Hypothalamus (tissue), 51 donors: ENCODE measurements at places on chromosomes 3 and 15.

DNA sequence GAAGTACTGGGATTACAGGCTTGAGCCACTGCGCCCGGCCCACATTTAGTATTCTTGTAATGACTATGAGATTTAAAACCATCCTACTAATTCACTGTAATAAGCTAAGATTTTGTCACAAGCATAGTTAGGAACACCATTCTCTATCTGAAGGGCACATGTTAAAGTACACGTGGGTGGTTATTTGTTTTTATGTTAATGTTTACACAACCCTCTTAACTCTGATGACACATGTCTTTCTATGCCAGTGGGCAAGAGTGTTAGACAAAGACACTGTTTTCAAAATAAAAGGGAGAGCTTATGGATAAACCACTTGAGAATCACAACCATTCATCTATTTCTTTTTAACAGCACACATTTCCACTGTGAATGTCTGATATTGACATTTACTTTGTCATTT, 537.6 kb upstream of the IL12A start:
- no peak for DNase-seq

- no peak for DNase-seq
Measured at GRCh38 chr15:38702178-38702912, 137.7 kb upstream of the RASGRP1 start.

DNA sequence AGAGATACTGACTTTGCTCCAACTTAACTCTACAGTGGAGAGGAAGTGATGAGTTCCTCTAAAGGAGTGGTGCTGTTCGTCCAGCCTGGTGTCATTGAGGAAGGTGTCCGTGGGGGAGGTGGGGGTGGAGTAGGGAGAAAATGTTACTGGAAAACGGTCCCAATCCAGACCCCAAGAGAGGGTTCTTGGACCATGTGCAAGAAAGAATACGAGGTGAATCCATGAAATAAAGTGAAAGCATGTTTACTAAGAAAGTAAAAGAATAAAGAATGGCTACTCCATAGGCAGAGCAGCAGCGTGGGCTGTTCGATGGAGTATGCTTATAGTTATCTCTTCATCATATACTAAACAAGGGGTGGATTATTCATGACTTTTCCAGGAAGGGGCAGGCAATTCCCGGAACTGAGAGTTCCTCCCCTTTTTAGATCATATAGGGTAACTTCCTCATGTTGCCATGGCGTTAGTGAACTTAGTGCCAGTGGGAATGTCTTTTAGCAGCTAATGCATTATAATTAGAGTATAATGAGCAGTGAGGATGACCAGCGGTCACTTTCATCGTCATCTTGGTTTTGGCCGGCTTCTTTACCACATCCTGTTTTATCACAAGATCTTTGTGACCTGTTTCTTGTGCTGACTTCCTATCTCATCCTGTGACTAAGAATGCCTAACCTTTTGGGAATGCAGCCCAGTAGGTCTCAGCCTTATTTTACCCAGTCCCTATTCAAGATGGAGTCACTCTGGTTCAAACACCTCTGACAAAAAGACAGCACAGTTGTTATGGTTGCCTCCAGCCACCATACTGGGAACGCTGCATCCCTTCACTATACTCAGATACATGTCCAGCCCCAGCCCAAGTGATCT, 38.6 kb downstream of the CLEC3B start:
- DNase-seq, result no peak

DNA sequence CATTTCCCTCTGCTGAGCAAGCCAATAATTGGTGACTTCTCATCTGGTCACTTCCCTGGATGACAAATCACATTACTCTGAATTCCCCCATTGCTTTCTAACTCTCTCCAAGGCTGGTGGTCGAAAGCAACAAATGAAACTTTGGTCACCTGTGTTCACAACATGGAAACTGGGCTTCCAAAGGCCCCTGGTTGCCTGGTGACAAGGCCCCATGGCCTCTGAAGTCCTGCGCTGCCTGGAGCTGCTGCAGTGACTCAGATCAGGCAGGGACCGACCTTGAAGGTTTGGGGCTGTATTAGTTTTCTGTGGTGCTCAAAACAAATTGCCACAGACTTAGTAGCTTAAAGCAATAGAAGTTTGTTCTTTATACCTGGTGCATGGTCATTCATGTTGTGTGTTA, 345.3 kb downstream of the WDR72 start:
- no peak for DNase-seq

GRCh38 chr15:87781959-87782625, 474.4 kb downstream of the NTRK3 start:
- no peak for DNase-seq

DNA sequence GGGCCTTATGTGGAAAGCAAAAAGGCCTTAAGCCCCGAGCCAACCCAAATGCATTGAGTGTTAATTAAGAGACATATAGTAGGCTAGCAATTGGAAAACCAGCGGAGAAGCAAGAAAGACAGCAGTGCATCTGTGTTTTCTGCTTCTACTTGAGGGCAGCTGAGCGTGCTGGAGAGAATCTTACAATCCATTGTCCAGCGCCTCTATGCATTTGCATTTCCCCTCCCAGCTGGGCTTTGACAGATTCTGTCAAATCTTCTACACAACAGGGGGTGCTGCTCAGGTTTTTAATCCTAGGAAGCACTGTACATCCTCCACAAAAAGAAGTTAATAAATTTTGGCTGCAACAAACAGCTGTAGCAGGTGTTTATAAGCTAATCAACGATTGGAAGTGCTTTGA, 23.9 kb downstream of the SSR3 start:
- no peak for DNase-seq

DNA sequence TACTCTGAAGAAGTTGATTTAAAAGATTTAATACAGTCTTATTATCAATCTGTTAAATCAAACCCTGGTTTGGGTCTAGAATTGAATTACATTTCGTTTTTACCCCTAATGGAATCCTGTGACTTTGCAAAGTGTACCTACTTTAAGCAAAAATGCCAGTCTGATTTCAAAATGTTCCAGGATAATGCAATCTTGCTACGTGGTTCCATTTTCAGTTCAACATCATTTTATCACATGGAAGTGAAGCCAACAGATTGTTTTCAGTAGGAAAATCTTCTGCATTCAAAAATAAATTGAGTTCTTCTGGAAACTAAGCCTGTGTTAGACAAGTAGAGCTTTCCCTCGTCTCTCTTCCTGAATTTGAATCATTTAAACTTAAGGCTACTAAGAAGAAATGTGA, 356.4 kb downstream of the CHST2 start:
- no peak for DNase-seq

GRCh38 chr3:127457546-127458145, 132.9 kb downstream of the TPRA1 start:
- no peak for DNase-seq

- DNase-seq, result peak; percentile 45
Measured at GRCh38 chr15:66294157-66294931, 976 bp downstream of the DIS3L start.

DNA sequence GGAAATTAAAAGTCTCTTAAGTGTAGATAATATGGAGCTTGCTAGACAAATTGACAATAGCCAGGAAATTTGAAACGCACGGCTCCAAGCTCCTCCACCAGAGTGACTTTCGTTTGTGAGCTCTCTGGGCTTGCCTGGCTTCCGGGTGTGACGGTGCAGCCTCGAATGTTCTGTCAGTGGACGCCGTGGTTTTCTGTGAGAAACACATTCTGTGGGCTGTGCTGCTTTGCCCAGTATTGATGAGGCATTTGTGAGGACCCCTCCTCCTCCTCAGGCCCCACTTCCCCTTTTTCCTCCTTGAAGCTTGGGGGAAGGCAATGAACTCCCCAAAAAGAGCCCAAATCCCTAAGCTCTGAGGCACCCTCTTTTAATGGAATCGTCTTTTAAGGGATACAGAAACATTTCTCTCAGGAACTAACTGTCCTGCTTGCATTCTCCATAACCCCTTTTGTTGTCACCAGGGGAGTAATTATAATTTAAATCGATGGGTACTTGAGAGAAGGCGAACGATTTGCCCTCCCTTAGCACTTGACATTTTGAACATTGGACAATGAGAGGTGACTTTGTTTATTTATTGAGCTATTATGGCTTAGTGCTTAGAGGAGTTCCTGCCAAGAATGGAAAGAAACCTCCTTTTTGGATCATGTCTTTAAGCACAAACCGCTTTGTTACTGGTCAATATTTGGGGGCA, 40.8 kb downstream of the POLR2M start:
- no peak for DNase-seq
